Mesangial cell (primary cell): ENCODE measurements at places on chromosomes 1 and 21. TPM values are rescaled to one million over a fixed set of nuclear protein-coding genes. Genes with fewer than 3 reads are reported as not detected.

The FLG2 gene
- not detected in 2 replicates for total RNA-seq

The RAB25 gene
- total RNA-seq: 0.89 and 1.3 TPM in 2 replicates

The ZNF683 gene
- total RNA-seq: not detected in 2 replicates

The C1orf210 gene
- total RNA-seq: not detected in 2 replicates

The EFCAB14 gene
- total RNA-seq: 34.2 and 55.8 TPM in 2 replicates

The MANEAL gene
- total RNA-seq: 0.81 and 1.3 TPM in 2 replicates

The PTGS2 gene
- total RNA-seq: 0.16 and 0.38 TPM in 2 replicates

The ATP1A4 gene
- not detected in 2 replicates for total RNA-seq

The GNAT2 gene
- 0.16 TPM in 1 of 2 replicates, not detected in the other for total RNA-seq

The TGFB2 gene
- total RNA-seq: 66.6 and 94.8 TPM in 2 replicates

The GPR3 gene
- 1.6 and 2.4 TPM in 2 replicates for total RNA-seq
